Ecto neural progenitor cell (in vitro differentiated cells): ENCODE measurements at places on chromosomes 1 and 21.

- DNase-seq: peak; percentile 90
These were observed 479 bp upstream of the ACADM start for GRCh38 chr1:75723989-75724471.

DNA sequence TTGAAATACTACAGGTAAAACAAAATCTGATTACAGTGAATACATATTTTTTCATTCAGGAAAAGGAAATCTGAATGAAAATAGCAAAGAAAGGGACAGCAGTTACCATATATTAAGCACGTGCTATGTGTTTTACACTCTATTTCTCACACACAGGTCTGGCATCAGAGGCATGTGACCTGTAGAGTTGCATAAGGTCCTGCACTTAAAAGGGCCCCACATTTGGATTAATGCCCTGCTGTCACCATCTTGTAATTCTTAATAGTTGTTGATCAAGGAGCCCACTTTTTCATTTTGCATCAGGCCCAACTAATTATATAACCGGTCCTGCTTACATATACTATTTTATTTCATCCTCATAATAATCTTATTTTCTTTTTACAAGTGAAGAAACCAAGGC is 125.8 kb downstream of the LRRC40 start:
- no peak for DNase-seq

- DNase-seq: no peak
These were observed 23.2 kb downstream of the MCOLN2 start for GRCh38 chr1:84973498-84974334.

- DNase-seq: no peak
These were observed 223.1 kb downstream of the KIF26B start for GRCh38 chr1:245377854-245378253.

DNA sequence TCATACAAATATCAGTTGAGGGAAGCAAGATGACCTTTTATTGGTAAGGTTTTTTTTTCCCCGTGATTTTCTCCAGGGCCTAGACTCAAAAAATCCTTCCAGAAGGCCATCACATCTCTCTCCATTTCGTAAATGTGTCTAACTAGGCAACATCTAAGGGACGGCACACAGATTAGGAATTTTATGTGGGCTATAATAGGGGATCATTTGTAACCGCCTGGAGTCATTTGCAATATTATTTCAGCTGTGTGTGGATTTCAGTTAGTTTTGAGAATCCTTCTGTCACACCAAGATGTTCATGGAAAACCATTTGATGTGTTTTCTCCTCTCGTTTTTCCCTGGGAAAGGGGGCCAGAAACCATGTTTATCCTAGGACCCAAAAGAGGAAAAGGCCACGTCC is 63.1 kb downstream of the ATP5PO start:
- no peak for DNase-seq

GRCh38 chr1:74396462-74396861 is 115.9 kb downstream of the LRRC53 start:
- no peak for DNase-seq

DNA sequence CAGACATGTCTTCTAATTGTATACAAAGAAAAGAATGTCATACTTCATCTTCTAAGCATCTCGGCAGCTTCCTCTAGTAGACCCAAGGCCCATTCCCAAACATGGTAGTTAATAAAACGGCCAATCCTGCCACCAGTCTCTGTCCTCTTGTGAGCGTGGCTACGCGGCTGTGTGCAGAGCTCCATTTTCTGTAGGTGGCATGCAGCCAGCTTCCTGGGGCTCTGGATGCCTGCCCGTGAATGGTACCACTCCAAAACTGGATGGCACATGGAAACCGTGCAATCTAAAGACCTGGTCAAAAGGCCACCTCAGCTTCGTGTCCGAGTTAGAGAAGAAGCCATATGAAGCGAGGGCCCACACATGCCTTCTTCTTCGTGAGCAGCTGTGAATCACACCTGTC is 110.7 kb downstream of the SIPA1L2 start:
- DNase-seq: no peak

DNA sequence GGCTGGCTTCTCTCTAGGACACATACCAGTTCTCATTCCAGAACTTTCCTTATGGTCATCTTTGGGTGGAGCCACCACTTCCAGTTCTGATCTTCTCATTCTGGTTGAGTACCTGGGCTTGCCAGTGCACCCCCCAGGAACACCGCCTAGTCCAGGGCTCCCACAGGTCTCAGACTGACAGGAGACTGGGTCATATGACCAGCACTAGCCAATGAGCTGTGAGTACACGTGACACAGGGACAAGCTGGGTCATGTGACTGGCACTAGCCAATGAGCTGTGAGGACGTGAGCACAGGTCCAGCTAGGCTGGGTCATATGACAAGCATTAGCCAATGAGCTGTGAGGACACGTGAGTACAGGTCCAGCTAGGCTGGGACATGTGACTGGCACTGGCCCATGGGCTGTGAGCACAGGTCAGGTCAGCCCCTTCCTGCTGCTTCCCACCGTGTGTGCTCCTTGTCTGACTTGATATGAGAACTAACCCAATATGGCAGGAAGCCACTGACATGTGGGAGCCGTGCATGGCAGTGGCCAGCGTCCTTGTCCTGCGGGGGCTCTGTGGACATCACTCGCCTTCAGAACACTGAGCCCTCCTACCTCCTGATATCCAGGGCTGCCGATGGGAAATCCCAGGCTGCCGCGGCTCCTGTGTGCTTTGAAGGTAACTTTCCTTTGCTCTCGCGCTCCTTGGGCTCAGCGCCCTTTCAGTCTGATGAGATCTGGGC is 22.7 kb downstream of the KRTAP10-1 start:
- no peak for DNase-seq
